ENCODE measurements at places on chromosomes 1 and 21.

GRCh38 chr1:247528812-247529474 lies 7.3 kb downstream of the OR2C3 start:
- no peak for DNase-seq

GRCh38 chr1:227489572-227489971 lies 73.8 kb upstream of the ZNF678 start:
- no peak for DNase-seq

- no peak for DNase-seq
These were observed 3.1 kb downstream of the BSDC1 start for GRCh38 chr1:32390904-32391870.

DNA sequence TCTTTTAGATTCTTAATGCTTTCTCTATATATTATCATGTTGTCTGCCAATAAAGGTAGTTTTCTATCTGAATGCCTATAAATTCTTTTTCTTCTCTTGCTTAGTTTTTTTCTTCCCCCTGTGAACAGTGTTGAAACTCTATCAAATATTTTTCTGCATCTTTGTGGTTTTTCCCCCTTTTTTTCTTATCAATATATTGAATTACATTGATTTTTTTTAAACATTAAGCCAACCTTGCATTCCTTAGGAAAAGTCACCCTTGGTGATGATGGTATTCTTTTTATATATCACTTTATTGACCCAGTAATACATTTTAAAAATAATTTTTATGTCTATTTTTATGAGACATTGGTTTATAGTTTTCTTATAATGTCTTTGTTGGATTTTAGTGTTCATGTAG lies 131.7 kb downstream of the RABGAP1L start:
- DNase-seq = no peak

- no peak for DNase-seq
These were observed 40.8 kb downstream of the DSTYK start for GRCh38 chr1:205170532-205171269.

DNA sequence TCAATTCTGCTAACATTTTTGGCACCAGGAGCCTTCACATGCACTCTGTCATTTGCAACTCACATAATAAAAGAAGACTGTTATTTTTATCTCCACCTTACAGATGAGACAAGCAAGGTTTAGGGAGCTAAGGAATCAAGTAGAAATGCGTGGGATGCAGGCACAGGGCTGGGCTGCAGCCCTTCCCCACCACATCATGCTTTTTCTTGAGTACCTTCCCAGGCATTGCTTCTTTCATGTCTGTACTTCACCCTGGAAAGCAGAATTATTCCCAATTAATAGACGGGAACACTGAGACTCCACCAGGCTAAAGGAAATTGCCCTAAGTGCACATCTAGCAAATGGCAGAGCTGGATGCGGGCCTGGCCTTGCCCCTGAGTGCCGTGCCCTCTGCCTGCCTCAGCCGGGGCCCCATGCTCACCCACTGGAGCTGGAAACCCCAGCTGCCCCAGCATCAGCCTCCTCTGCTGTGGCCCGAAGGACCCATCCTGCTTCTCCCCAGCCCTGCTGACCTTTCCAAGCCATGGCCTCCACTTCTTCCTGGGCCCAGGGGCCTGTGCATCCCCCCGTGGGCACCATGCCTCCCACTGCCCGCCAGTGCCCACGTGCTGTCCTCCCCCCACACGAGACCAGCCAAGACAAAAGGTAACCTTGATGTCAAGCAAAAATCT lies 257.5 kb downstream of the TOMM20 start:
- DNase-seq = no peak

GRCh38 chr1:169161496-169162194 lies 55.2 kb downstream of the ATP1B1 start:
- DNase-seq = no peak

DNA sequence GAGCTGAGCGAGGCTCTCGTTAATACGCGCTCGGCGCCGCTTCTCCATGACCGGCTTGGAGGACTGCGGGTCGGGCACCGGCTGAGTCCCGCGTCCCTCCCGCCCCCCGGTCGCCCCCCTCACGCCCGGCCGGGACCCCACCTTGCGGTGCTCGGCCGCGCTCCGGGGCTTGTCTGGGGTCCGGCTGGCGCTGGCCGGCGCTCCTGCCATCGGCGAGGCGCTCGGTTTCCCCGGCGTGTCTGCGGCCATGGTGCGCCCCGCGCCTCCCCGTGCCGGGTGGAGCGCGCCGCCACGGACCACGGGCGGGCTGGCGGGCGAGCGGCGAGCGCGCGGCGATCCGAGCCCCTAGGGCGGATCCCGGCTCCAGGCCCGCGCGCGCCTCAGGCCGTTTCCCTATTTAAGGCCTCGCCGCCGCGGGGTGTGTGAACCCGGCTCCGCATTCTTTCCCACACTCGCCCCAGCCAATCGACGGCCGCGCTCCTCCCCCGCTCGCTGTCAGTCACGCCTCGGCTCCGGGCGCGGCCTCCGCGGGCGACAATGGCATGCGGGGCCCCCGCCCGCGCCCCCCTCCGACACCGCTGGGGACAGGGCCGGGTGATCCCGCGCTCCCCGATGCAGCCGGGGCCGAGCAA lies at the start of gene HES4:
TSS of gene HES4 (minus strand) at position 373 of the 632 bp plus-strand sequence. CDS start at position 249, 124 bp downstream.
- DNase-seq = peak; percentile 52

- DNase-seq = no peak
These were observed 25.5 kb upstream of the IFNAR1 start for GRCh38 chr21:33299181-33299752.

GRCh38 chr21:24939291-24939690 lies 668.0 kb downstream of the MRPL39 start:
- DNase-seq = no peak

DNA sequence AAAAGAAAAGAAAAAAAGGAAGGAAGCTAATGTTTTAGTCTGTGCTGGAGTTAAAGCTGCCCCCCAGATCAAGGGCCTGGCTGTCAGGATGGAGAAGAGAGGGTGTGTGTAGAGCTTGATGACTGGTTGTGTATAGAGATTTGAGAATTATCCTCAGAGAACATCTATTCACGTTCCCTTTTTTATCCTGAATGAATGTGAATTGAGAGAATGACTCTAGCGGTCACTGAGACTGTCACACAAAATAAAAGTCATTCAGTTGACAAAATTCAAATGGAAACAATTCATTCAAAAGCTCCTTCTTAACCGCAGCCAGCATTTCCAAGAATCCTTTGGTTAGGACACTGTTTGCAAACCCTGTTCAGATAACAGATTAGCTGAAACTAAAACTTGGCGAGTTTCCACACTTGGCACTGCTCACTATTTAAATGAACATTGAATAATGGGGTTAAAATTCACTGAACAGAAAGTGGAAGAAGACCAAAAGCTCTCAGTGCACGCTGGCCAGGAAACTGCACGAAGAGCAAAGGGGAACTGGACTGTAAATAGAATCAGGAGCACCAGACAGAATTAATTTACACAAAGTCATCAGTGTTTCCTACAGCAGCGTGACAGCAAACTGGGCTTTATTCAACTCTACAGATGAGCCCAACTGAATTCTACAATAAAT lies 13.6 kb upstream of the FAM89A start:
- DNase-seq = no peak

DNA sequence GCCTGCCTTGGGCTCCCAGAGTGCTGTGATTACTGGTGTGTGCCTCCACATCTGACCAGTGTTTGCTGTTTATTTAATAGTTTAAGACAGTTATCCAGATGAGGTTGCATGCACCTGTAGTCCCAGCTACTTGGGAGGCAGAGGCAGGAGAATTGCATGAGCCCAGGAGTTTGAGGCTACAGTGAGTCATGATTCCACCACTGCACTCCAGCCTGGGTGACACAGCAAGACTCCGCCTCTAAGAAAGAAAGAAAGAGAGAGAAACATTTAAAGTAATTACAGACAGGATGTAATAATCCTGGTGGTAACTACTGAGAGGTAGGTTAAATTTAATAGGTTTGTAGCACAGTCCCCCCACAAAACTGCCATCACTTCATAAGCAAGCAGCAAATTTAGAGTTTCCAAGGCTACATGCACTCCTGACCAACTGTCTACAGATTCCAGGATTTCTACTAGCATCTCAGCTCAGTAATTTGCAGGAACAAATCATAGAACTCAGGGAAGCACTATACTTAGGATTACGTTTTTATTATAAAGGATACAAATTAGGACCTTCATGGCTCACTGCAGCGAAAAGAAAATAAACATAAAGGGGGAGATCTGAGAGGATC lies 89.6 kb downstream of the PKN2 start:
- DNase-seq = no peak

DNA sequence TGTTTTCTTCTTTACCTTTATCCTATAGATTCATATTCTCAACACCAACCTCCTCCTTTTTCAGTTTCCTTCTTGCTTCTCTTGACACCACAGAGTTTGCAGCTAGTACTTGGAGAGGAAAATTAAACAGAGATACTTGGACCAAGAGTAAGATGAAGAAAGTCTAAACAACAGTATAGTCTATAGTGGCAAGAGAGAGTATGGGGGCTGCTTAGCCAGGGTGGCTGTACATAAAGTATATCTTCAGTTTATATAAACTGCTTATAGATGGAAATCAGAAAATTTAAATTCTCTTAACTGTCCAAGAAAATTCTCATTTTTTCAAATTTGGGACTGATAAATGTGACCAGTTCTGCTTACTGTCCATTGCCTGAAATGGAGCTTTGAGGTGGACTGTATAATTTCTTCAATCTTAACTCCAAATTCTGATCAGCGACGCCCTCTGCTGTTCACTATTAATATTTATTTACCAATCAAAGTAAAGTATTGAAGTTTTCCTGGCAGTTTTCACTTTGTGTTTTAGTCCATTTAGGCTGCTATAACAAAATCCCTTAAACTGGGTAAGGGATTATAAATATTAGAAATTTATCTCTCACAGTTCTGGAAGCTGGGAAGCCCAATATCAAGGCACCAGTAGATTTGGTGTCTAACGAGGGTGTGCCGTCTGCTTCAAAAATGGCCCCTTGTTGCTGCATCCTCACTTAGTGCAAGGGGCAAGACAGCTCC lies 14.8 kb upstream of the METTL18 start:
- peak; percentile 45 for DNase-seq

- DNase-seq = no peak
These were observed 464 bp upstream of the RNASEL start for GRCh38 chr1:182589520-182589919.

- no peak for DNase-seq
These were observed 11.6 kb upstream of the NPHP4 start for GRCh38 chr1:6003568-6004411.

DNA sequence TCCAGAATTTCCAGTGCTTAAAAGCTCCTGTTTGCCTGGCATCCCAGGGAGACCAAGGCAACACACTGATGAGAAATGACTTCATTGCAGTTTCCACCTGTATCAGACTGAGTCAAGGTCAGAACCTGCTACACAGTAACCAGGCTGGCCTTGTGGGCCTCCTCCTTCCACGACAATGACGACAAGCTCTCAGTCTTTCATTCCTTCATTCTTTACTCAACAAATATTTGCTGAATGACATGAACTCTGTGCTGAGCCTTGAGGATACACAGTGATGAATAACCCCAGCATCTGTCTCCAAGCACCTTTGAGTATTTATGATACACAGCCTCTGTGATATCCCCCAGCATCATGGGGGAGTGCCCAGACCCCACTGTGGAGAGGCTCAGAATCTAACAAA lies 8.9 kb upstream of the LCE5A start:
- no peak for DNase-seq

GRCh38 chr1:234495231-234495990 lies 16.4 kb upstream of the TARBP1 start:
- DNase-seq = no peak

DNA sequence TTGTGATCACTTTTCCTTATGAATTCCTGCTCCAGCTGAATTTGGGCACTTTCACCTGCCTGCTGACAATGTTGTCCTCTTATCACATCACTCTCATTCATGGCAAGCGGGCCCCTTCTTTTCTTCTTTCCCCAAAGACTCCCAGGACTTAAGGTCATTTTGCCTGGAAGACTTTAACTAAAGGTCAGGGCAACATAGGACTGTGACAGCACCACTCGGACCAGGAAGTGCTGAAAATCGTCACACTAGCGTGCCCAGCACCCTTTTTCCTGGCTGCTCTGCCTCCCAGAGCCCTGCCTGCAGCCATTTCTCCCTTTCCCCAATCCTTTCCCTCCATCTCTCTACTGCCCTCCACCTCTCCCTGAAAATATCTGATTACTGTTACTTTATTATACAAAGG lies 35.4 kb downstream of the CD34 start:
- DNase-seq = no peak

- no peak for DNase-seq
These were observed 90.1 kb downstream of the TNFSF18 start for GRCh38 chr1:172960454-172961208.

DNA sequence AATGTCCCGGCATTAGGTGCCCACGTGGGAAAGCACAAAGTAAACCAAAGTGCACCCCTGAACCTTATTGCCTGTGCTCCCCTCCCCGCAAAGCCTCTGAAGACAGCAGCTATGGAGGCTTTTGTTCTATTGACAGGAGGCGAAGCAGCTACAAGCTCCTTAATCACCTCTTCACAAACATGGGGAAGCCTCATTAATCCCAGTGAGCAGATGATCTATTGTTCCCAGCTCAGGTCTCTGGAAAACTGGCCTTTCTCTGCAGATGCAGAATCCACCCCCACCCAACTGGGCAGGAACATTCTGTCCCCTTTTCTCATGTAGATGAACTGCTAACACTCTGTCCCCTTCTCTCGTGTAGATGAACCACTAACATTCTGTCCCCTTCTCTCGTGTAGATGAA lies 190.5 kb upstream of the CSF3R start:
- no peak for DNase-seq

DNA sequence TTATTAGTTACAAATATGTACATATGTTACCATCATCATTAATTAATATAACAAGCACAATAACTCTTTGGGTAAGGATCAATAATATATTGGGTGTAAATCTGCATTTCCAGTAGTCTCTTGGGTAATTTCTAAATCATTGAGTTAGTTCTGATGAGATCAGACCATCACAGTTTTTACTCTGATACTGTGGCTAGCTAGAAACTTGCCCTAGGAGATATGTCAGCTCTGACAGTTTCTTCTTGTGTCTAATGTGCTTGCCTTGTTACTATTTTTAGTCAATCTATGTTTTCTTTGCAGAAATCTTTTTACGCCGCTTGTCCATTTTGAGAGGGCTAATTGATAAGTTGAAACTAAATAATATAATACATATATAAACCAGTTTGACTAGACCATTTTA lies 285.6 kb upstream of the ST6GALNAC5 start:
- no peak for DNase-seq

GRCh38 chr1:55893155-55893554 lies 678.0 kb upstream of the USP24 start:
- DNase-seq = no peak

GRCh38 chr1:234755449-234755863 lies 145.5 kb upstream of the IRF2BP2 start:
- DNase-seq = no peak

- no peak for DNase-seq
These were observed 11.7 kb downstream of the KIF26B start for GRCh38 chr1:245166471-245166885.

All from immature natural killer cell (primary cell).